Stimulated activated CD8-positive, alpha-beta memory T cell treated with anti-CD3 and anti-CD28 coated beads, Interleukin-7, amount 100 ng/mL, for 48 hours (primary cell): ENCODE measurements at places on chromosomes 2 and 18.

DNA sequence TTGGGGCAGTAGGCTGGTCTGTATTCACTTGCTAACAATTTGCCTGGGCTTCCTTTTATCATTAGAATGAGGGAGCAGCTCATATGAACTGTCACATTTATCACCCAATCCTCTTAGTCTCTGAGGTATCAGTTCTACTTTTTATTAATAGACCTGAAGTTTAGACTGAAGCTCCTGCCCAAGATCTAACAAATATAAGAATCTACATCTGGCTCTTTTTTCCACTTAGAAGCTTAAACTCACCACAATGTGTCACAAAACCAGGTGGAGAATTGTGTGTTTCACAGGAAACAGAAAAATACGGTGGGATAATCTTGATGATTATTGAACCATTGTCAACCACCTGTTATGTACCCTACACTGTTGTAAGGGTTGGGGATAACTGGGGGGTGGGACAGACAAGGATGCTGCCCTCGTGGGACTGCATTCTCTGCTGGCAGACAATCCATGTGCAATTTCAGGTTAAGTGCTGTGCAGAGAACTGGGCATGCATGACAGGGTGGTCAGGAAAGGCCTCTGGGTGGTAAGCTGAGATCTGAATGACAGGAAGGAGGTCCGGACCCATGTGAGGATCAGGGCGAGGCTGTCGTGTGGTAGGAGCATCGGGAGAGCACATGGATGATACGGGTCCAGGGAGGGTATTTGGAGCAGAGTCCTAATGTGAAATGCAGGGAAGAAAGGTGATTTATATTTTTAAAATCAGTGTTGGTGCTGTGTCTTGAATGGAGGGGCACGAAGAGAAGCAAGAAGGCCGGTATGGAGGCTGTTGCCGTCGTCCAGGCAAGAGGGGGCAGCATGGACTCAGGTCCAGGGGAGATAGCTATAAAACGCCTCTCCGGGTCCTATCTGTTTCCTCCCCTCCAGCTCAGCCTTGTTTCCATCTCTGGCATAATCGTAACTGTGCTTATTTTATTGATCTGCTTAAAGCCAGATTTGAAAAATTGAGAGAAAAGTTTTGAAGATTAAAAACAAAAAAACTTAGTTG is 17.6 kb downstream of the MYL12B start:
- DNase-seq: no peak

- no peak for DNase-seq
Measured at GRCh38 chr2:30225131-30225762, 6.1 kb upstream of the LBH start.

DNA sequence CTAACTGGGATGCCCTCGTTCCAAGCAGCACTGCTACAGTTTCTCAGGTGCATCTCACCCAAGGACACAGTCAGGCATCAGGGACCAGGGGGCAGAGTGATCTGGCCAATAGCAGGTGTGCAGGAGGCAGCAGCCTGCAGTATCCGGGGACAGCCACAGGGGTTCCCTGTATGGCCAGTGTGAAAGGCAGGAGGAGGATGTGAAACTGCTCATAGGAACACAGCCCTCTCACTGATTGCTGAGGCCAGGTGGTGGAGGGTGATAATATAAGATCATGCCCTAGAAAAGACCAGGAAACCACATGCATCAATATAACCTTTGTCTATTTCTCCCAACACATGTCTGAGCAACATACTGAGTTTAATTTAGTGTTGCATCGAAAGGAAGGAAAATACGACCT is 112.7 kb upstream of the TACR1 start:
- DNase-seq: no peak

DNA sequence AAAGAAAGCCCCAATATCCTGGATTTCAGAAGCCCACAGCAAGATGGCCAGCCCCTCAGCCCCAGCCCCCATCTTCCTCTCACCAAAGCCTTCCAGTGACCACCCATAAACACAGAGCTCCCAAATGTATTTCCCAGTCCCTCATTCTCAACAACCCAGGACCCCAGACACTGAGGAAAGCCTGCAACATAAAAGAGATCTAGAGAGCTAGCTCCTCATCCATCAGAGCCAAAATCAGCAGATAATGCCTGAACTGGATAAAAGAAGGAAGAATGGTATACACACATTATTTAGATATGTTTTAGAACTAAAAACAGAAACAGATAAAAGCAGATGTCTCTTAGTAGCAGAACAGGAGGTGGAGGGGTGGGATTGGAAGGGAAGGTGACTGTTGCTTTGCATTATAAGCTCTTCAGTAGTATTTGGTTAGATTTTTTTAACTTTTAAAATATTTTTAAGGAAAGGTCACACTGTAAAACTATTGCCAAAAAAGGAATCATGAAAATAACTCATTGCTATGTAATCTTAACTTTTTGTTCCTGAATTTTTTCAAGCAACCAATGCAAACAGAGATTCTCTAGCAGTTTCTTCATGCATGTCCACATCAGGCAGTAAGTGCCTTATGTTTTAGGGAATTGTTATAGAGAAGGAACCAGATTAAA is 144.2 kb upstream of the PKDCC start:
- no peak for DNase-seq

- no peak for DNase-seq
Measured at GRCh38 chr2:99101697-99102096, 39.8 kb upstream of the C2orf15 start.

DNA sequence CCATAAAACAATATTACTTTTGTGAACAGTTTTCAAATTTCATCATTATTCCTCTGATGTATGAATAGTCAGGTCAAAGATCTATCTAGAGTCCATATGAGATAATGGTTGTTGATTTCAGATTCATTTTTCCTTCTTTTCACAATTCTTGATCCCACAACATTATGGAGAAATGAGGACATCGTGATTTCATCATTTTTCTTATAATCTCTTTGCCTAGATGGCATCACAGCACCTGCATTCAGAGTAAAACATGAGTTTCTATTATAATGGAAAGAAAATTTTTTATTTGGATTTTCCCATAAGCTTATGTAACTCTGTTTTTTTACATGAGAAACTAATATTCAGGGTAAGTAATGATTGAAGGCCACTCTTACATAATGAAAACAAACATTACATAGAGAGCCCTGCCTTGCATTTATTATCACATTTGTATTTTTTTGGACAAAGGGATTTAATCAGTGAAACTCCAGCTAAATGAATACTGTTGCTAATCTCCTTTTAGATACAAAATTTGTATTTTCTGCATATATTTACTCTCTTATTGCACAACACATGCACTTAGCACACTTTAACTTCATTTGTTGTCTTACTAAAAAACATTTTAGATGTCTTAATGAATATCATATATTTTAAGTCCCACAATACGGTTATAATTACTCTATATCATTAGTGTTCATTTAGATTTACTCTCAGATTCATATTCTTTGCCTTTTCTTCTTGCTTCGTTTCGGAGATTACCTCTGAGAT is 188.4 kb upstream of the KYNU start:
- DNase-seq: no peak

DNA sequence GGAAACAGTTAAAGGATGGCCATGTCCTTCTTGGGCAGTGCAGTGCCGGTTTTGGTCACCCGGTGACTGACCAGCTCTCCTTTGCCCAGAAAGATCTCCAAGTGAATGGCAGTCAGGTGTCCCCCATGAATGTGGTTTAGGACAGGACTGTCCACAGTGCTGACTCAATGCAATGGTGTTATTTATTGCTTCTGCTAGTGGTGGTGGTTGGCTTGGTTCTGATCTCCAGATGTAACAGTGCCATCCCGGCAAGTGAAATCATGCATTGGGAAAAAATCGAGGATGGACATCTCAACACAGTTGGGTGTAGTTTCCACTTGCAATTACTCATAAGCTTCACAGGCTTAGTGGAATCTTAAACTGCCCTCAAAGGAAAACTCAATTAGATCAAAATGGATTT is 81.9 kb downstream of the TGOLN2 start:
- no peak for DNase-seq

GRCh38 chr2:194103941-194104659 is 1552.9 kb upstream of the SLC39A10 start:
- no peak for DNase-seq
